ENCODE measurements at places on chromosomes 2 and 18.
A peak's percentile ranks its signal among the peaks of the same experiment; 100 is the strongest.

DNA sequence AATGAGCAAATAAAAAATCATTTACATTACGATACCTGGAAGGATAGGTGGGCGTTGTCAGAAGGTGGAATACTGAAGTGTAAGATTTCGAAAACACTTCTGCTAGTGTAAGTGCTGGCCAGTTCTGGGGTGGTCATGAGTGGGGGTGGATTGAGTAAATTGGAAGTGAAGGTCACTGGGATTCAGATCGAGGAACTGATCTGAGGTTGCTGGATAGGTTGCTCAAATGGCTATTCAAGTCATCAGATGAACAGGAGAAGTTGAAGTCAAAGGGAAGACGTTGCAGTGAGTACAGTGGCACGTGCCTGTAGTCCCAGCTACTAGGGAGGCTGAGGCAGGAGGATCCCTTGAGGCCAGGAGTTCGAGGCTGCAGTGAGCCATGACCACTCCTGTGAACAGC lies 95.7 kb downstream of the MALT1 start:
- DNase-seq, result peak; percentile 48

DNA sequence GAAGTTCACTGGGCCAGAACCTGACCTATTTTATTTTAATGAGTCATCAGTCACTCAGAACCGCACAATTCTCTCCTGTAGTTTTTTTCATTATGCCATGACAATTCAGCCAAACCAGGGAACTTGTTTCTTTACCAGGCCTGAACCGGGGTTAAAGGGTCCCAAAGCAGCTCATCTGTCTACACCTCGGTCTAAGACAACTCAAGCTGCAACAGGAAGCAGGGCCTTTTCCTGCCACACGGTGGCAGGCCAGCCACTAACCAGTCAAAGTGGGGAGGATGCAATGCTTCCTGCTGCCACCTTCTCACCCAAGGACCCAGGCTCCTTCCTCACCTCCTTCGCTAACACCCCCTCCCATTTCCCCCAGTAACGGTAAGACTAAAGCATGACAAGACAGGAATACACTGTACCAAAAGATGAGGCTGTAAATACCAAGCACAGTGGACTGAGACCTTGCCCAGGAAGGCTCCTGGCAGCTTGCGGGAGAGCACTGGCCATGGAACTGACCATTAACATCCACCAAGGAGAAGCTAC lies 56.7 kb upstream of the ACKR3 start:
- DNase-seq, result peak; percentile 59

DNA sequence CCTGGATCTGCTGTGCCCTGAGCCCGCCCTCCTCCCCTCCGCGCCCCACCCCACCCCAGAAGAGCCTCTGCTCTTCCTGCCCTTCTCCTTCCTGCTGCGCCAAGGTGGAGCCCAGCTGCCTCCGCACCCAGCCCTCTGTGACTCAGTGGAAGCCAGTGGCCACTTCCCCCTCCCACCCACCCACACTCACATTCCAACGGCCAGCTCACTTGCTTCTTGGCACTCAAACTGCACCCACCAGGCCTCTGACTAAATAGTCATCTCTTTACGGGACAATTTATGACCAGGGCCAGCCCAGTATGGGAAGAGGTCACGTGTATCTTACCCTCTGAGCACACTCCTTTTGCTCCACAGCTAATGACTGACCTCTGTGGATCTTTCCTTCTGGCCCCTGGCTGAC lies 150.4 kb upstream of the SLC1A4 start:
- DNase-seq, result peak; percentile 97

DNA sequence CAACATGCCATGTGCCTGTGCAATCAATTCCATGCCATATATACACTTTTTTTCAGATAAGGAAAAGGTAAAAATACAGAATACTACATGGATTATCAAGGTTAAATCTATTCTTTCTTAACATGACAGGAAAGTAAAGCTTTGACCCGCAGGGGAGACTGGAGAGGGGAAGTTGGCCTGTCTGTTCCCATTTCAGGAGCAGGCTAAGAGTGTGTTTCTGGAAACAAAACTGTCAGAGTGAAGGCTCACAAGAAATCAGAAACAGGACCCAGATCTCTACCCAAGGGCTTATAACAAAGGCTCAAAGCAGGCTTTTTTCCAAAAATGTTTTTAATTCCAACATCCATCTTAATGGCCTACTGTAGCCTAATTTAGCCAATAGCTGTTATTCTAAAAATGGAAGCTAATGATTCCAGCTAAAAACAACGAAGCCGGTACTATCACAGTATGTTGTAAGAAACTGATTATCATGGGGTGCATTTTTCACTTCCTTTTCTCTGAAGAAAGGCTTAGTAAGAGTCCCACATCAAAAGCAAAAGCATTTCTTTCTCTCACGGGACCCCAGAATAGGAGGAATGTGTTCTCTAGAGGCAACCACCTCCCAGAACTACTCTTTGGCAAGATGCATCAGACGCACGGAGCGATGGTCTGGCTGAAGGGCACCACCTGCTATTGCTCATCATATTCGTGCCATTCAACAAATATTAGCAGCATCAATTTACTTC lies 41.4 kb downstream of the FECH start:
- peak; percentile 74 for DNase-seq

DNA sequence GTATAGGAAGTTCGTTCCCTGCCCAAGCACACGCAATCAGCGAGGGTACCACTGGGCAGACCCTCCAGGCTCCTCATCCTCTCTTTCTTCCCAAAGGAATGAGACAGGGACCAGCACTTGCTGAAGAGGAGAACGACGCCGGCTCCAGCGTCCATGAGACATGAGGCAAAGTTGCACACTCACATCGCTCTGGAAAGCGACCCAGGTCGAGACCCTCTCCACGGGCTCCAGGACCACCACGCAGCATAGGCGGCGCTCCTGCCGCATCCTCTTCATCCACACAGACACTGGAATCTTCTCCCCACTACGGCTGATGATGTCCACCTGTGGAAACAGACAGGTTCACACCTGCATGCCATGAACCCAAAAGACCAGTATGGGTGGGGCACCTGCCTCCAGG lies 10.8 kb downstream of the PASK start:
- DNase-seq, result no peak

DNA sequence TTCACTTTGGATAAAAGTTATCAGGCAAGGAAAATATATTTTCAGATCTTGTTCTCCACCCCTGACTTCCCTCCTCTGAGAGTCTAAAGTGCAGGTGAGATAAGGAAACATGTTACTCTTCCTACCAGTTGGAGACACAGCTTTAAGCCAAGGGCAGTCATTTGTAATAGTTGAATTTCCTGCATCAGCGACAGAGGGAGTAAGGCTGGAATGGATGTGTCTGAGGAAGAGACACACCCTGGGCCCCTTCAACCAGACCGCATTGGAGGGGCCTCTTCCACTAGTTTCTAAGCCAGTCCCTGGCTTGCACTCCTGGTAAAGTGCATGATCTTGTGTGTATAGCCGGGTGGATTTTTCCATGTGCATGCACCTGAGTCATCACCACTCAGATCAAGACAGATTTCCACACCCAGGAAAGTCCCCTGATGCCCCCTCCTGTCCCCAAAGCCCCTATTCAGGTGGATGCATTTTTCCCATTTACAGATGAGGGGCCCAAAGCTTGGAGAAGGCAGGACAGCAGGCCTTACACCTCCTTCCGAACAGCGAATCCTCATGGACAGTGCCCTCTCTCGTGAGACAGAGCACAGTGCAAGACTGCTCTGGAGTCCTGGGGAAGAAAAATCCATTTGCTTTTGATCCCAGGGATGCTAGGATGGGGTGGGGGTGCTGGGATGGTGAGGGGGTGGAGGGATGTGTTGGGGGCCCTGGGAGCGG lies 66.7 kb upstream of the SH3RF3 start:
- DNase-seq, result no peak

DNA sequence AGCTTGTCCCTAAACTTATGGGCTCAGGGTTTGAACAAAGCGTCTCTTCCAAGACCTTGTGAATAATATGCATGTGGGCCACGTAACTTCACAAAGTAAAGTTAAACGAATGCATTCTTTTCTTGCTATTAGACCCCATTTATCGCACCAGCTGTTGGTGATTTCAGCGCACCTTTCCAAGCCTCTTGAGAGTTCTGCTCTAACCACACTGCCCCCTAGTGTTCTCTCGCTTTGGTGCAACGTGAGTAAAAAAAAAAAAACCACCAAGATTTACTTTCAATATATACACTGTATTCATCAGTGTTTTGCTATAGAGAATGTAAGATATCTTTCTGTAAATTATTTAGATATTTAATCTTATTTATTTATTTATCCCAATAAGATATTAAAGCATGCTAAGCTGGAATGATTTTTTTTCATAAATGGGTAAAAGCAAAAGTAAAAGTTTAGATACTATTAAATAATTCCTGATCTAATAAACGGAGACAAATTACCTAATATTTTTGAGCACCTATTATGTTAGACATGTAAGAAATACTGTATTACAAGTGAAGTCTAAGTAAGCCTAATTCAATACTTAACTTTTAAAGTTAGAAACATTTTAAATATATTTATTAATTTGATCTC lies 459.5 kb downstream of the DLGAP1 start:
- DNase-seq, result peak; percentile 69

- no peak for DNase-seq
Measured at GRCh38 chr18:24090876-24091275, 48.0 kb upstream of the CABYR start.

GRCh38 chr2:33442528-33443079 lies 33.8 kb upstream of the RASGRP3 start:
- DNase-seq, result no peak

- DNase-seq, result no peak
Measured at GRCh38 chr2:120945832-120946499, 210.3 kb downstream of the GLI2 start.

DNA sequence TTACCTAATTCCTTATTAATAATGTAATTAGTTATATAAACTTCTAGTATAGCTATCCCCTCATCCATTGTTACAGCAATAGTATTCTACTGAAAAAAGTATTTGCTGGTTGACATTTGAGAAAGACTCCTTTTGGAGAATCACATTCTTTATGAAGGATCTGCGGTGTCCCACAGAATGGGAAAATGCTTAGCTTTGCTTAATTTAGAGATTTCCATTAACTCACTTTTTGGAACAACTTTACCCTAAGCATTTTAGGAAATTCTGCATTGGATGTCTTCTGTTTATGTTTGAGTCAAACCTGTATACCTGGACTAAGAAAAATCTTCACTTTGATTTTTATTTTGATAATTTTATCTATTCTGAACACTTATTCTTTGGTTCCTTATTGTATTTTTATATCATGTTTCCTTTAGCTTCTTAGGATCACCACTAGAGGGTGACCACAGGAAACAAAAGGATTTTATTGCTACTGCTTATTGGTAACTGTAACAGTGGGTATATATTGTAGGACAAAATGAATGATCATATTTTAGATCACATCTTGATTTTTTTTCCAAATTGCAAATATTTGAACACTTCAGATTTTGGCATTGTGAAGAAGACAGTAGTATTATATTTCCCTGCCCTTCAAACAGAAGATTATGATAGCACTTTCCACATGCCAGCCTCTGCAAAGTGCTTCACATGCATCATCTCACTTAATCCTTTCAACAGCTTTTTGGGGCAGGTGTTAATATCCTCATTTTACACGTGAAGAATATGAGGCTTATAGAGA lies 79.6 kb downstream of the MIB1 start:
- peak; percentile 4 for DNase-seq

DNA sequence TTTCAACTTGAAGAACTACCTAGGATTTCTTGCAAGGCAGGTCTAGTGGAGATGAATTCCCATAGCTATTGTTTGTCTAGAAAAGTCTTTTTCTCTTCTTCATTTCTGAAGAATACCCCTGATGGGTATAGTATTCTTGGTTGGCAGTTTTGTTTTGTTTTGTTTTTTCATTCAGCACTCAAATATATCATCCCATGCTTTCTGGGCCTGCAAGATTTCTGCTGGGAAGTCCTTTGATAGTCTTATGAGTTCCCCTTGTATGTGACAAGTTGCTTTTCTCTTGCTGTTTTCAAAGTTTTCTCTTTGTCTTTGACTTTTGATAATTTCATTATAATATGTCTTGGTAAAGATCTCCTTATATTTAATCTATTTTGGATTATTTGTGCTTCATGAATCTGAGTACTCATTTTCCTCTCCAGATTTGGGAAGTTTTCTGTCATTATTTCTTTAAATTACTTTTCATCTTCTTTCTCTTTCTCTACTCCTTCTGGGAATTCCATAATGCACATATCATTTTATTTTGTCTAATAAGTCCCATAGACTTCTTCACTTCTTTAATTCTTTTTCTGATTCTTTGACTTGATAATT lies 101.5 kb downstream of the DSC3 start:
- no peak for DNase-seq

DNA sequence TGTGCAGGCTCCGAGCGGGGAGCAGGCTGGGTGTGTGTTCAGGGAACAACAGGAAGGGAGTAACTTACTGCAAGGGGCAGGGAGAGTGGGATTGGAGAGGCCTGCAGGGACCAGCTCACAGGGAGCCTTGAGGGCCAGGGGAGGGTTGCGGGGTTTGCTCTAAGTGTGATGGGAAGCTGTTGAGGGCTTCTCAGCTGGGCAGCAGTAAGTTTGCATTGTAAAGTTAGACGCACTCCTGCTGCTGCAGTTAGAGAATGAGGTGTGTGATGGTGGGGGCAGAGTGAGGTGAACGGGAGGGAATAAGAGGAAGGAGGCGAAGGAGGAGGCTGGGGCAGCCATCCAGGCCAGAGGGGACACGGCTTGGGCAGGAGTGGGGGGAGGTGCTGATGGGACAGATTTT lies 53.4 kb downstream of the BOLA3 start:
- DNase-seq, result no peak

- no peak for DNase-seq
Measured at GRCh38 chr18:13616525-13617035, 109.8 kb downstream of the FAM210A start.

GRCh38 chr2:173472112-173472511 lies 117.4 kb downstream of the CDCA7 start:
- DNase-seq, result no peak

GRCh38 chr2:236819275-236820002 lies 249.8 kb downstream of the ACKR3 start:
- DNase-seq, result no peak

GRCh38 chr2:179584760-179585159 lies 276.7 kb downstream of the ZNF385B start:
- DNase-seq, result no peak

GRCh38 chr2:88481691-88482336 lies 29.3 kb upstream of the FOXI3 start:
- DNase-seq, result no peak

DNA sequence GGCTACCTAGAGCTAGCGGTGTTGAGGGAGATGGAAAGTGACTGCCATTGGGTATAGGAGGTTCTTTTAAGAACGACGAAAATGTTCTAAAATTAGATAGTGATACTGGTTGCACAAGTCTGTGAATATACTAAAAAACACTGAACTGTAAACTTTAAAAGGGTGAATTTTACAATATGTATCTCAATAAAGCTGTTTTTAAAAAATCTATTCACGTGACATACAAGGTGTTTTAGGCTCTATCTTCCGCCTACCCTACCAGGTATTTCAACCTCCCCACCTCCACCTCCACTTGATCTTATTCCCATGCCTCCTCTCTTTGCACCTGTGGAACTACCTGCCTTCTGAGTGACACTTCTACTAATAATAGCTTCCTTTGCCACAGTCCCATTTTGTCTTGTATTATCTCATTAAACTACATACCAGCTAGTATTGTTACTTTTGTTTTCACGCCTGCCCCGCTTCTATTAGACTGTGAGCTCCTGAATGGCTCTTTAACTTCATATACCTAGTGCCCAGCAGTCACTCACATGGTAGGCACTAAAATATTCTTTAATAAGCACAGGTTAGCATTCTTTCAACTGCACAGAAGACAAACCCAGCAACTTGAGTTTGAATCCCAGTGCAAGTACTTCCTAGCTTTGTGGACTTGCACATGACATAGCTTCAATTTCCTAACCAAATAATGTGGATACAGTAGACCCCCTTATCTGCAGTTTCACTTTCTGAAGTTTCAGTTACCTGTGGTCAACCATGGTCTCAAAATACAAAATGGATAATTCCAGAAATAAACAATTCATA lies 9.3 kb downstream of the ITSN2 start:
- no peak for DNase-seq

- DNase-seq, result no peak
Measured at GRCh38 chr18:58025733-58026132, 18.3 kb upstream of the NEDD4L start.

Measured in inflammatory macrophage (primary cell).